ENCODE measurements at places on chromosomes 7 and 10.

DNA sequence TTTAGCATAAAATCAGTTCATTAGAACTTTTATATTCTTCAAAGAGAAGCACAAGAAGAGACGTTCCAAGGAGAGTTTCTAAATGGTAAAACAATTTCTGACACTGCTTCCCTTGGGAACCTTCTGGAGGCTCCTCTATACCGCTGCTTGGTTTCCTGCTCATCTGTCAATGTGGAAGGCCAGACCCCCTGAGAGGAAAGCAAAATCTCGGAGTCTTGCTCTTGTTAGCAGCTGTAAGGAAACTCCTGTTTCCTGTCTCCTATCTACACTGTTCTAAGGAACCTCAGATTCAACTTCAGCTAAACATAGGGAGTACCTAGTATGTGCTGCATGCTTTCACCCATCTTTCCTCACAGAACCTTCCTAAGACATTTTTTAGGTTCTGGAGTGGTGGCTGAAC, 322.2 kb downstream of the BMPER start:
- no peak for DNase-seq

GRCh38 chr10:92222603-92223262, 68.1 kb downstream of the CPEB3 start:
- no peak for DNase-seq

DNA sequence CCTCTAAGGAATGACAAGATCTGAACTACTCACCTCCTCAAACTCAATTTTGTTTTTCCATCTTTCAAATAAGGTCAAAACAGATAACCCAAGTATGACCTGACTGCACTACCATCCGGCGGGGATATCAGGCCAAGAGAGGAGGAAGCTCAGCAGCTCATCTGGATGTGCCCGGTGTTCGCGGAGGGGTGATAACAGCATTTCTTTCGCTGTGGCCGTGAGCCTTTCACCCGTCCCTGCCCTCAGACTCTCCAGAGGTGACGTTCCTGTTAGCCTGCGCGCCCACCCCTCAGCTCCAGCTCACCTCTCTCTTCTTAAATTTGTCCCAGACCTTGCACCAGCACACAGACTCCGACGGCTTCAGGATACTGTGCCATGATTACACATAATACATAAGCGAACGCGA, 526 bp downstream of the ZNF248 start:
- peak; percentile 14 for DNase-seq

DNA sequence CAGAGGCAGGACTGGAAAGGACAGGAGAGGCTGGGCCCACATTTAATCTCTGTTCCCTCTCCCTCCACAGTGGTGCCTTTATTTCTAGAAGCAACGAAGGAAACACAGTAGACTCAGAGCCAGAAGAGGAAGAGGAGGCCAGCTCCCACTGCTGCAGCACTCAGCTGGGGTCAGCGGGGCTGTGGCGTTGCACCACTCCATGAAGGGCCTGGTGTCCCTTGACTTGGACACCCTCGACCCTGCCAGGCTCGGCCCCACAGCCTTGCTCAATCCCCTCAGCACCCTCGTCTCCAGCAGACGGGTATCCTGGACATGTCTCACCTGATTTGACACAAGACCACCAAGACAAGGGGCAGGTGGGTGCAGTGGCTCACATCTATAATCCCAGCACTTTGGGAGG, 38.8 kb downstream of the PRKAG2 start:
- no peak for DNase-seq

DNA sequence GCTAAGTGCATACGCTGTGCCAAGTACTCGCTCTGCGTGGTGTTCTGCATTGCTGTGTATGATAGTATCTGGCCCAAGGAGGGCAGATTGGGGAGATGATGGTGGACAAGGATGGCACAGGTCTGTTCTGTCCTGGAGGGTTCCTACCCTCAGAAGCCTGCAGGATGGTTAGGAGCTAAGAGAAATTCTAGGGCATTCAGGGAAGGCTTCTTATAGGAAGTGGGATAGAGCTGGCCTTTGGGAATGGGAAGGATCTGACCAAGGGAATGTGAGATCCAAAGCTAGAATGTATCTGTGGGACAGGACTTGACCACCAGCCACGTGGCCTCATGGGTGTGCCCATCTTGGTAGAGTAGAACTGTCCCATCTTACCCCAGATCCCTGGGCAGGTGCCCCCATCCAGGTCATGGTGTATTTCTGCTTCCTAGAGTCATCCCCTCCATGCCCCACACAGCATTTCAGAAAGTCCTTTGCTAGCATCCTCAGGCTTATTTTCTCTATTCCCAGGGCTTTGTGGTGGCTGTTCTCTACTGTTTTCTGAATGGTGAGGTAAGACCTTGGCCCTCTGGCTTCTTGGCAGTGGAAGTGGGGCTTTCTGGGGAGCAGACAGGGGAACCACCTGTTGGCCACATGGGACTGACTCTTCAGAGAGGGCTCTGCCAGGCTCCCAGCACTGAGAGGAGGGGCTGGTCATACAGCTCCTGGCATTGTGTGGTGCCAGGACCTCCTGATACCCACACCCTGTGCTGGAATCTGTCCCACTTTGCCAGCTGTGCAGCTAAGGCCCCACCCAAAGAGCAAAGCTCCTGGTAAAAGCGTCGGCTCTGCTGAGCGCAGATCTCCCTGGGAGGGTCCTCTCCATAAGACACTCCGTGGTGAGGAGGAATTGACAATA, 52.5 kb downstream of the ADCYAP1R1 start:
- no peak for DNase-seq

DNA sequence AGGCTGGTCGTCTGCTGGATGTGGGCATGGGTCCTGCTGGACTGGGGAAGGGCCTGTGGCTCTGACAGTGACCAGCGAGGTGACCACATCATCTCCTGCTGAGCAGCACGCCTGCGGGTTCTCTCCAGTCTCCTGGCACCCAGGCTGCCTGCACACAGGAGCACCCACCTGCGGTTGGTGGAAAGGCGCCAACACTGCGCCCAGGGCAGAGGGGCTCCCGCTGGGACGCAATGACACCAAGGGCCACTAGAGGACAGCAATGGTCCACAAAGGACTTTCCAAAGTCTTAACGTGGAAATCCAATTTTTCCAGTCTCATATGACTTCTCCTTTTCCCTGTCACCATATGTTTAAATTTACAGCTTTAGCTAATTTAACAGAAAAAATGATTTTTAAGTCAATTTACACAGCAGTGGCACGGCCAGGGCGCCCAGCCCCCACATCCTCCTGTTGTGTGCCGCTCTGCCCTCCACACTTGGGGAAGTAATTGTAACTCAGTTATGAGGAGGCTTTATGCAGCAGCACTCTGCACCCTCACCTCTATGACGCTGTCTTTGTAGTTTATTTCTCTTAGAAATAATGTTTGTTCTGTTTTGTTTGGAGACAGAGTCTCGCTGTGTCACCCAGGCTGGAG, 38.1 kb downstream of the CFAP46 start:
- no peak for DNase-seq

DNA sequence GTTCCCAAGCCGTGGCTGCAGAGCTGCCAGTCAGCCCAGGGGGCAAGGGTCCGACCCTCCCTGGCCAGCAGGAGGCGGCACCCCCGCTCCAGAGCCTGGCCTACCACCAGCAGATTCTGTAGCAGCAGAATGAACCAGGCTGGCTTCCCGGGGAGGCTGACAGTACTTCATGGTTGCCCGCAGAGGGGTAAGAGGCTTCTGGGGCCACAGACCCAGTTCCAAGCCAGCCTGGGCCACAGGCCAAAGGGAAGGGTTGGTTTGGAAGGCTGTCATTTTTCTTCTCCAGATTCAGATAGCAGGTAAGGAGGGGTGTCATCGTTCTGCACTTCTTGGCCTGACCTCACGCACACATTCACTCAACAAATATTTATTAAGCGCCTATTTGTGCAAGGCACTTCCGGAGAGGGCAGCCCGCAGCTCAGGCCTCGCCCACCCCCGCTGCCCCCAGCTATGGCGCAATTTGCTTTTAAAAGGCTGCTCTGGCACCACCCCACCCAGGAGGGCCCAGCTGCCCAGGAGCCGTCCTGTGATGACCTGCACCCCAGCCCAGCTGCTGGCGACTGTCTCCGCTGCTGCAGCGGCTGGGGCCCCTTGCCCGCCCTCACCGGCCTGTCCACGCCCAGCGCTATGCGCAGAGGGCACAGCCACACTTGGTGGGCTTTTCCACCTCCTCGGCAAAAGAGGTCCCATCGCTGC, 168.5 kb downstream of the LCOR start:
- DNase-seq = no peak

- no peak for DNase-seq
These were observed 65.2 kb upstream of the EMX2 start for GRCh38 chr10:117477211-117477947.

DNA sequence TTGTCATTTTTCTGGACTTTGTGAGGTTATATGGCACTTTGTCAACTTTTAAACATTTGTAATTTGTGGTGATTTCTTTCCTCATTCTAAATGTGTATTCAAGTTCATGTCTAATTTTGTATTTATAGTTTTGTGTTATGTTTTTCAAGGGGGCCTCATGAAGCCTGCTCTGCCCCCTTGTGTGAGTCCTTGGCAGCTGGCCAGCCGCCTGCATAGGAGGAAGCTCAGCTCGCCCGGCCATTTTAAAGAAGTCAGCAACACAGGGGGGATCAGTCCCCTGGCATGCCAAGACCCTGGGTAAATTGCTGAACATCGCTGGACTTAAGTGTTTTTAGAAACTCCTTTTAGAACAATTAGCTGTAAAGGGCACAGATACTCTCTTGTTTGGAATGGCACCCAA, 123.0 kb downstream of the ANLN start:
- no peak for DNase-seq

- DNase-seq = no peak
These were observed 38.8 kb upstream of the SHH start for GRCh38 chr7:155850766-155851678.

DNA sequence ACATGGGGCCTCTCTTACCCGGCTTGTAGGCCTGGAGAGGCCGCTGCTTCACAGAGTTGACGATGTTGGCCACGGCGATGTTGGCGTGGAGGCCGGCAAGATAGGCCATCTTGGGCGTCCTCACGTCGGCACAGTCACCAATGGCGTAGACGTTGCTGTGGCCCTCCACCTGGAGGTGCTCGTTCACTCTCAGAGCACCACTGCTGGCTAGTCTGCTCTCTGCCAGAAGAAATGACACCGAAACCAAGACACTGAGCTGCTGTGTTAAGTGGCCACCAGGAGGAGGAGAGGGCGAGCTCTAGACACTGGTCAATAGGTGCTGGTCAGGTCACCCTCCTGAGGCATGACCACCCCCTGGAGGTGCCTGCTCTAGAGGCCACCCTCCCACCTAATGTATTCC, 17.7 kb downstream of the AIFM2 start:
- no peak for DNase-seq

DNA sequence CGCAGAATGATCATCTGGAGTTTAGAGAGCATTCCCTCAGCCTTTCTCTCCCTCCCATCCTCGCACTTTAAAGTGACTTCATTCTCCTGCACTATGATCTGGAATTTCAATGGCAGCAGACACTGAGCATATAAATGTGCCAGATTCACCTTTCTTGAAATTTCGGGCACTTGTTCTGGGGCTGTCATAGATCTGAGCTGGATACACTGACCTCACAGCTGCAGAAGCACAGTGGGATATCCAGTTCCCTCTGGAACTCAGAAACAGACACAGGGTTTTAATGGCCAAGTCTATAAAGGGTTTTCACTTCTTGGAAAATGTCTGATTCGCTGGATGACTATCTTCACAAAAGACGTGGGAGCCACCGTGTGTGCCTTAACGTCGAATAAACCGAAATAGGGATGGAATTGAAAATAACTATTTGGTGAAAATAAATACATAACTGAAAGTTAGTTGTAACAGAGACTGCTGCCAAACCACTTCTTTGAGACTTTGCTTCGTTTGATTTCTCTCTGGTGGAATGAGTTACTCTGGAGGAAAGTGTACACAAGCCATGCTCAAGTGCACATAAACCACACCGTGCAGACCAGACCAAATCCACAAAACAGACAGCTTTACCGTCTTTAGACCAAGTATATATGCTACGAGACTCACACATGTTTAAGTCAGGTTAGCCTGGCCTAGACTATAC, 126.1 kb downstream of the SVIL start:
- no peak for DNase-seq

GRCh38 chr10:99537086-99537988, 4.6 kb downstream of the NKX2-3 start:
- DNase-seq = no peak

- DNase-seq = no peak
These were observed 69.7 kb downstream of the CFAP46 start for GRCh38 chr10:132872658-132873057.

- no peak for DNase-seq
These were observed 57.4 kb downstream of the NPTX2 start for GRCh38 chr7:98674461-98674860.

DNA sequence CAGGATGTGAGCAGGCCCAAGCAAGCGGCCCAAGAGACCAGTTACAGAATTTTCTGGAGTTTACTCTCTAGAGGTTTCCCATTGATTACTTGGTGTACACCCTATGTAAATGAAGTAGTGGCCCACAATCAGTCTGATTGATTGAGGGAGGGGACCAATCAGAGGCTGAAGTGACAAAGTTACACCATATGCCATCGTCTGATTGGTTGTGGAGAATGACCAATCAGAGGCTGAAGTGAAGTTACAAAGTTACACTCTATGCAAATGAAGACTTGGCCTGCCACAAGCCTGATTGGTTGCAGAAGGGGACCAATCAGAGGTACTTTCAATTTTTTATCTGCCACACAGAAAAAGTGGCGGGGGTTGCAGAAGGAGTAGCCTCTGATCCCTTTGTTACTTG, 83.7 kb downstream of the KIF20B start:
- DNase-seq = no peak

GRCh38 chr7:2860627-2861133, 16.6 kb upstream of the GNA12 start:
- DNase-seq = no peak

DNA sequence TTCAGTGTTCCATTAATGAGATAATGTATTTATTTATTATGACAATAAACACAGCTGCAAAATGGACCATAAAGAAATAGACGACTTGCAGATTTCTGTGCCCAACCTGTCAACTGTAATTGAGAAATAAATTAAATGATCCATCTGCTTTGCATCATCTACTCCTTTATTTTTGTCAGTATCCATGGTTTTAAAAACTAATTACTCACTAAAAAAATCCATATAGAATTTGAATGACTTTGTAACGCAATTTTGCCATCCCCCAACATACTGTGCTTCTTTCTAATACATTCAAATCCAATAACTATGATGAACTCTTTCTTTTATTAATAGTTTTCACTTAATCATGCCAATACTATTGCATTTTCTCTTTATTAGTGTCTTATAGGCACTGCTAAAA, 388.5 kb upstream of the SORCS1 start:
- no peak for DNase-seq

DNA sequence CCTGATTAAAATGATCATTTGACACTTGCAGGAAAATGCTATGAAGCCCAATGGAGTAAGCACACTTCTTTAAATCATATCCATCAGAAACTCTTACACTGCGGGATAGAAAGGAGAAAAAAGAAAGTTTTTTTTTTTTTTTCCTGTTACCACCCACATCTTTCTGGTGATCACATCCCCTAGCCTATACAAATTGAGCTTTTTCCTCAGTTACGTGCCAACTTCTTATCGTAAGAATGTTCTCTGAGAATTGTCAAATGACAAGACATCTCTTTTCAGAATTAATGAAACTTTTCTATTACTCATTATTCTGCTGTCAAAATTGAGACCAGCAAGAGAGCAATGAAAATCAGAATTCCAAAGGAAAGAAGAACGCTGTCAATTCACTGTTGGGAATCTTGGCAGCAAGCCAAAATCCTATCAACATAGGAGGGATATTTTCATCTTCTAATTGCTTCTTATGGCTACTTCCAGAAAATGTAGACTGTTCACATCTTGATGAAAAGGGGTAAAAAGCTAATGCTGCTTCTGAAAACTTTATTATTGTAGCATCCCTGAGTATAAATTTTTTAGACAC, 179.5 kb downstream of the ADAM12 start:
- no peak for DNase-seq

All from CD4-positive, alpha-beta T cell treated with Interleukin-6 at 100 ng/mL for 8 hours (primary cell).